Activated CD8-positive, alpha-beta memory T cell treated with anti-CD3 and anti-CD28 coated beads, Interleukin-2, amount 50 U/mL, for 4 hours (primary cell): ENCODE measurements at places on chromosomes 12 and 14.

DNA sequence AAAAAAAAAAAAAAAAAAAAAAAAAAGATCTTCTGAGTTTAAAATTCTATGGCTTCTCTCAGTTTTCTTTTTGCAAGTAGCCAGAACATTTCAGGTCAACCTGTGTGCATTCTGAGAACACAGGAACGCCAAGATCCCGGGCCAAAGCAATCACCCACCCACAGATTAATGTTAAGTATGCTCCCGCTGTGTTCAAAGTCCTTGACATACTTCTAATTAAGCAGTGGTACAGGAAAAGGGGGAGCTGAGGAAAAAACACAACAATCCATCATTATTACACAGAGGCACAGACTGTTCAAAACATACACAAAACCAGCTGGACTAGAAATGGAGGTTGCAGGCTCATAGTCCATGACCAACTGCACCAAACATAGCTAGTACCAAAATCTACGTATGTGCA, 2.8 kb downstream of the FBXO21 start:
- no peak for DNase-seq

DNA sequence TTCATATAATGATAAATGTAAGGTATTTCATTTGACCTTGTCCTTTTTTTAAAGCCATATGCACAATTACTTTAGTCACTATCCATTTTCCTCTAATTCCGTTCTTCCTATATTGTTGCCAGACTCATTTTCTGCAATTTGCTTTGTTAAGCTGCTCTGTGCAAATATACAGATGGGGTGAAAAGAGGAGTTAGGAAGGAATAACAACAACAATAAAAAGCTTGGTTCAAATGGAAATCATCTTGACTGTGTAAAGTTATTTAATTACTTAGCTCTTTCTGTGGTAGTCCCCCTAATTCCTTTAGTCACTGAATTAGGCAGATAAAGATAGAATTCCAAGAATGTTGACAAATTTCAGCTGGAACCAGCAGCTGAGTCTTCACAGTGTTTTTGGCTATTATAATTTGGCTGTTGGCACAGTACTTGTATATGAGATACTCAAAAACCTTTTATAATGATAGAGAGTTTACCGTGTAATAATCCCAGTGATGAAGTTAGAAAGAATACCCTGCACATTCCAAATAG, 838.0 kb downstream of the RPS29 start:
- DNase-seq: no peak

GRCh38 chr12:39392154-39392925, 50.6 kb downstream of the KIF21A start:
- no peak for DNase-seq

GRCh38 chr12:106815741-106816140, 41.3 kb downstream of the RIC8B start:
- DNase-seq: no peak

DNA sequence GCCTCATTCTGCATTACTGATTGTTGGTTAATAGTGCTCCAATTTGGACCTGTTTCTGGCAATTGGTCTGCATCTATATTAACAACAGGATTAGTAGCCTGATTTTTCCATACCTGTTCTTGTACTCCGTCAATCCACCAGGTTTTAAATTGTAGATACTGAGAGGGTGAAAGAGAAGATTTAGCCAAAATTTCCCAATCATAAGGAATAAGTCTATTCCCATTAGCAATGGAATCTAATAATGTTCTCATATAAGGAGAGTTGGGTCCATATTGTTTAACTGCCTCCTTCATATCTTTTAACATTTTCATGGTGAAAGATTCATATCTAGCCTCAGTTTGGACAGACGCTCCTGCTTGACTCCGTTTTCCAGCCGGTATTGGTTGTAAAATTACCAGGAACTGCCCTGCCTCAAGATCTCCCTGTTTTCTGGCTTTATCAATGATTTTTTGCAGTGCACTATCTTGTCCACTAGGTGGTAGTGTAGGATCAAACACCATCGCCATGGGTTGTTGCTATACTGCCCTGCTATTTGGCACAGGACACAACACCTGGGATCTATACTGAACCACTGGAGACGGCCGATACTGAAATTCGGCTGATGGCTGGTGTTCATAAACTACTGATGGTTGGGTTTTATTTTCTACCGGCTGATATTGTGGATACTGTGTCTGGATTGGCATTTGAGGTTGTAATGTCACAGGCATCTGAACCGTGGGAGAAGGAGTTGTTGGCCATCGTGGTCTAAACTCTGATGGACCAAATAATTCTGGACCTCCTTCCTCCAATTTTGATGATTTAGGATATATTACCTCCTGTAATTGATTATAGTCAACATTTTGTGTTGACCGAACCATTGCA, 25.2 kb downstream of the DHRS4L2 start:
- peak; percentile 29 for DNase-seq

DNA sequence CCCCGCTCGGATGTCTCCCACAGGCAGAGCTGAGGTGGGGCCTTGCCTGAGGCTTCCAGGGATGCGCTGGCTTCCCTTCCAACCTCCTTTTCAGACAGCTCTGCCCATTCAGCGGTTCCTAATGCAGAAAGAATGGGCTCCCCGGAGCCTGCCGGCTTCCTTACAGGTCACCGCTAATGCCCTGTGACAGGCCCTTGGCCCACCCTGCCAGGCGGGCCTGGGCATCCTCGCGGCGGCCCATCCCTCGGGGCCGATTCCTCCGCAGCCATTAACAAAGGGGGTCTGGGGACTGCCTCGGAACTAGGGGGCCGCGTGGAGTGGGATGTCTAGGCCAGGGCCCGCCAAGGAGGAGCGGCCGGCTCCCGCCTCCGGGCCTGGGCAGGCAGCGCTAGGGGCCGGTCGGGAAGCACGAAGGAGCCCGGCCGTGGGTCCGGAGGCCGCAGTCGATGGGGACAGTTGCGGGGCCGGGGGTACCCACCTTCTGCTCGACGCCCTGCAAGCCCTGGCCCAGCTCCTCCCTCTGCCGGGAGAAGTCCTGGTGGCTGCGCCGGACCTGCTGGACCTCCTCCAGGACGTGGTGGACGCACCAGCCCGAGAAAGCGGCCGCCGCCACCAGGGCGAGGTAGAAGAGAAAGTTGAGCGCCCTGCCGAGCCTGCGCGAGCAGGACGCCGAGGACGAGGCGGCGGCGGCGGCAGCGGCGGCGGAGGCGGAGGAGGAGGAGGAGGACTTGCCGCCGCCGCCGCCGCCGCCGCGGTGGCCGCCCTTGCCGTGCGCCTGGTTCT, 738 bp downstream of the CKAP4 start:
- peak; percentile 68 for DNase-seq

GRCh38 chr12:4545195-4545594, 6.5 kb downstream of the RAD51AP1 start:
- no peak for DNase-seq

GRCh38 chr14:98350213-98350612, 921.8 kb downstream of the BCL11B start:
- DNase-seq: no peak

GRCh38 chr12:52710730-52711129, 7.4 kb upstream of the KRT77 start:
- DNase-seq: no peak

GRCh38 chr14:89621009-89621421, 204.0 kb upstream of the FOXN3 start:
- peak; percentile 46 for DNase-seq

- DNase-seq: peak; percentile 87
Measured at GRCh38 chr12:124906606-124907261, 7.7 kb downstream of the UBC start.

GRCh38 chr12:109449845-109450532, 27.1 kb downstream of the KCTD10 start:
- no peak for DNase-seq

DNA sequence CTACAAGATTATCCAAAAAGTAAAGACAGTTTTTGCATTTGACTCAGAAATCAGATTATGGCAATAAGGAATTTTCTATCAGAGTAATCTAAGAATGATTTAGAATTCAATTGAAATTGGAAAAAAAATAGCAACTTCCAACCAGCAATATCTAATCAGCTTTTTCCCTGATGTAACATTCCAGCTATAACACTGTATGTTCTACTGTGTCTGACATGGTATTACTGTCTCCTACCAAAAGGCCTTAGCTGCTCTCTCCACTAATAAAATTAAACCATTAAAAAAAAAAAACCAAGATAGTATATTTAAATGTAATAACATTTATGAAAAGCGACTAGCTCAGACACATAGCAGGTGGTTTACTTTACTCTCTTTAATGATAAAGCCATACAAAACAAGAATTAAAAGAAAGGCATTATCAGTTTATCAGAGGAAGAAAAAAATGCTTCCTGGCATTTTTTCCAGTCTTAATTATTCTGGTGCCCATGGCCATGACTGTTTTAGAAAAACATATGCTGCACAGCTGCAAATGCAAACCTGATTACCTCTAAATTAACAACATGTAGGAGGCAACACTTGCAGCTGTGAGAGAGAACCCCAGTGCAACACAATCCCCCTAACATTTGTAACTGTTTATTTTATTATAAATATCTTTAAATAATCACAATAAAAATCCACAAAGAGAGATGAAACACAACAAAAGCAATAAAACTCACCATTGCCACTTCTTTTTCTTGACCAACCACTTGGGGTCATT, 28.8 kb downstream of the PHLDA1 start:
- DNase-seq: no peak

- no peak for DNase-seq
Measured at GRCh38 chr12:74412606-74413230, 124.9 kb upstream of the ATXN7L3B start.

DNA sequence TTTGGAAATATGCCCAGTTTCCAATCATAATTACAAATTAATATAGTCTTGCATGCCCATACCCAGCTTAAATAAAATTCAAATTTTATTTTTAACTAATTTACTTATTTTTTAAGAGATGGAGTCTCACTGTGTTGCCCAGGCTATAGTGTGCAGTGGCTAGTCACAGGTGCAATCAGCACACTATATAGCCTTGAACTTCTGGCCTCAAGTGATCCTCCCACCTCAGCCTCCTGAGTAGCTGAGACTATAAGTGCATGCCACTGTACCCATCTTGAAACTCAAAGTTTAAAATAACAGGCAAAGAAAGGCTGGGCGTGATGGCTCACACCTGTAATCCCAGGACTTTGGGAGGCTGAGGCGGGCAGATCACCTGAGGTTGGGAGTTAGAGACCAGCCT, 10.3 kb downstream of the MLH3 start:
- no peak for DNase-seq

DNA sequence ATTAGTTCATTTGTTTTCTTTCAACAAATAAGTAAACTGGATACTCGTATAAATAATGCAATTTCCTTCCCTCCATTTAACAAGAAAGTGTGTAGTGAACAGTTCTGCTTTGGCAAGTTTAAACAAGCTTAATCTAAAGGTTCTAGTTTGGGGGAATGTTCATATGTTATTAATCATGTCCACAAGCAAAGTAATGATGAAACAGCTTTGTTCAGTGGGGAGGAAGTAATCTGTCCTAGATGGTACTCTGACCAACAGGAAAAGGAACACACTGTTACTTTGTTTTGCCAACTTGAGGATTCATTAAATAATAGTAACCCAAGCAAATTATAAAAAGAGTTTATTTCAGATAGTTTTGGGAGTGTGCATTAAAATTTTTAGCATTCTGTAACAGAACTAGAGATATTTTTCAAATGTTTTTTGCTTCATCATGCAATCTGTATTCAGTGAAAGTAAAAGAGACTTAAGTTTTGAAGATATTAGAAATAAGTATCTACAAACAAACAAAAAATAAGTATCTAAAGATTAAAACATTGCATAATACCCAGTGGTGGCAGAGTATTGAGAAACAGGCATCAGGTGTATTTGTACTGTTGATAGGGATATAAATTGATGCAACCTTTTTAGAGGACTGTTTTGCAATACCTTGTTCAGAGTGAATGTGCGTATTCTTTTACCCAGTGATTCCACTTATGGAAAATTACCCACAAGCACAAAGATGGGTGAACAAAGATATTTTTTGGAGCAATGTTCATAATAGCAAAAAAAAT, 61.1 kb downstream of the RAB35 start:
- no peak for DNase-seq

DNA sequence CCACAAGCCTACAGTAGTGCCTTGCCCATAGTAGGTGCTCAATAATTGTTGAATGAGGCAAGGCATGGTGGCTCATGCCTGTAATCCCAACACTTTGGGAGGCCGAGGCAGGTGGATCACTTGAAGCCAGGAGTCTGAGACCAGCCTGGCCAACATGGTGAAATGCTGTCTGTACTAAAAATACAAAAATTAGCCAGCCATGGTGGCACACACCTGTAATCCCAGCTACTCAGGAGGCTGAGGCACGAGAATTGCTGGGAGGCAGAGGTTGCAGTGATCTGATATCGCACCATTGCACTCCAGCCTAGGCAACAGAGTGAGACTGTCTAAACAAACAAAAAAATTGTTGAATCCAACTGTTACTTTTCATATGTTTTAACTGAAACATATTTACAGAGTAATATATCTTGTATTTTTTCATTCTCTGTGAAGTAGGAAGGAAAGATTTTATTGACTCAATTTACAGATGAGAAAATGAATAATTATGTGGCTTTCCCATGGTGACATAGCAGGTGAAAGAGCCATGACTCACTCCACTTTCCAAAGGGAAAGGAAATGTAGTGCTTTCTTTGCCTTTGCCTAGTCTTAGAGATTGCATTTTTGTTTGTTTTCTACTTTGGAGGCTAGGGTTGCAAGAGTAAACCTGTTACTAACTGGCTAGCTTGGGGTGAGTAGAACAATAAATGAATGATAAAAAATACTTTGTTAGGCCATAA, 95.4 kb upstream of the SLC38A4 start:
- no peak for DNase-seq

DNA sequence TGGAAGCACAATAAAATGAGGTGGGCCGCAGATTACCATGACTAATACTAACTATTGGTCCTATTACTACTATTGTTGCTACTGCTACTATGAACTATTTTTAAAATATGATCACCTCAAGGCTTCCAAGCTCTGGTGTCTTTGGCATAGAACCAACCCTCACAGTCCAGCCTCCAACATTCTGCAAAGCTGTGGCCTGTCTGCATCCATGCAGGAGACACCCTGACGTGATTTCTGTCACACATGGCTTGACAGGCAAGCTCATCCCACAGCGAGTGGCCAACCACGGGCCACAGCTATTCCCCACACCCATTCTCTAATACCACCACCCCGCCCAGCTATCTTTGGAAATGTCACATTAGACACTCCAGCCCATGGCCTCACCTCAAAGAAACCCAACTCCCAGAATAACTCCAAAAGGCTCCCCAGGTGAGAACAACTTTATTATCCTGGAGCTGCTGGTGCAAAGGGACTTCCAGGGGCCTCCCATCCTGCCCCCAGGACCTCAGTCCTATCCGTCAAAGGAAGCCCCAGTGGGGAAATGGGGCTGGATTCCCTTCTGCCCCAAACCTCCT, 14.4 kb downstream of the ISCU start:
- no peak for DNase-seq

DNA sequence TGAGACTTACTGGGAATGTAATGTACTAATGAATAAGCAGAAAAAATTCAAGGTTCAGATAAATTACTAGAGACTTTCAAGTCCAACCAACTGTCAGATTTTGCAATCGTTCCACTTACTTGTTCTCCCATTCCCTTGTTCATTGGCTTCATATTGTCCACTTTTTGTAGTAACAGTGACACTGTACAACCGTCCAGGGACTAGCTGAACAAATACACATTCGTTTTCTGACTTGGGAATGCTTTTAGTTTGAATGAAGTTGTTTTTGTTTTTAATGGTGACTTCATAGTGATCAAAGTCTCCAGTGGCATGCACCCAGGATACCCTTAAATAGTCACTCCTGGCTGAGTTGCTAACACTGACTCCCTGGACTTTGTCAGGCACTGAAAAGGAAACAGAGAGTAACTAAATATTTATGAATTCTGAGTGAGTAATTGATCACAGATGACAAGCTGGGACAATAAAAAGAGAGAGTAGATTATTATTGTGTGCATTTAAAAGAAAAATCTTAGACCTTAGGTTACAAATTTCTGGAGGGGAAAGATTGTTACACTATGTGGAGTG, 65.4 kb downstream of the PTPRB start:
- DNase-seq: no peak
